Activated naive CD4-positive, alpha-beta T cell treated with anti-CD3 and anti-CD28 coated beads, Interleukin-2, amount 50 U/mL, for 16 hours (primary cell): ENCODE measurements at places on chromosomes 13 and 19.
A peak's percentile ranks its signal among the peaks of the same experiment; 100 is the strongest.

DNA sequence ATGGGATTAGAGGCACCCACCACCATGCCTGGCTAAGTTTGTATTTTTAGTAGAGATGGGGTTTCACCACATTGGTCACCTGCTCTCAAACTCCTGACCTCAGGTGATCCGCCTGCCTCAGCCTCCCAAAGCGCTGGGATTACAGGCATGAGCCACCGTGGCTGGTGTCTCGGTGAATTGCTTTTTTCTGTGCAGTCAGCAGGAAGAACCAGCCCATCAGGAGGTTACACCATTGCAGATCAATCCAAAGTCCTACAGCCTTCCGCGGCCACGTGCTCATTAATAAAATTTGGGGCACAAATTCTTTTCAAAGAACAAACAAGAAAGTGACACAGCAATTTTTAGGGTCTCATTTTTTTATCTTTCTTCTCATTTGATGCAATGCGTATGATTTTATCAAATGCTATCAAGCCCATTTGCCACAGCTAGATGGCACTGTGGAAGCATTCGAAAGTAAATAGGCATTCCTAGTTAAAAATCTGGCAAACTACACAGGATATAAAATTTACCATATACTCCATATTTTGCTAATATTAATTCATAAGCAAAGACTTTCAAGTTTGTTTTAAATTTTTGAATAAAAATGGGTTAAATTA lies 54.4 kb upstream of the ZNF835 start:
- no peak for DNase-seq

DNA sequence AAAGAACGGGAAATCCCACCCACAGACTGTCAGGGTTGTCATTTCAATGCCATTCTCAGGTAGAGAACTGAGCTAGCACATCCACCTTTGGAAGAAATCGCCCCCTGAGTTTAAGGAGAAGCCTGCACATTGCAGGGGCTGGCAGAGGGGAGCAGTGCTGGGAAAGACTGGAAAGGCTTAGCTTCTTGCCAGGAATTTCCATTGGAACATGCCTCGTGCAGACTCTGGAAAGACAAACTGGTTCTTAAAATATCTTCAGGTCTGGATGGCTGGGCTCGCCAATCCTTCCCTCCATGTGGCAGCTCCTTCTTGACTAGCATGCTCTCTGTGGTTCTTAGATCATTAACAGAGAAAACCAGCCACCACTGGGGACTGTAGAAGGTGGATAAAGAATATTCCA lies 414.1 kb downstream of the TSHZ3 start:
- DNase-seq: no peak

- DNase-seq: no peak
These were observed 232.4 kb downstream of the LHFPL6 start for GRCh38 chr13:39370554-39370953.

DNA sequence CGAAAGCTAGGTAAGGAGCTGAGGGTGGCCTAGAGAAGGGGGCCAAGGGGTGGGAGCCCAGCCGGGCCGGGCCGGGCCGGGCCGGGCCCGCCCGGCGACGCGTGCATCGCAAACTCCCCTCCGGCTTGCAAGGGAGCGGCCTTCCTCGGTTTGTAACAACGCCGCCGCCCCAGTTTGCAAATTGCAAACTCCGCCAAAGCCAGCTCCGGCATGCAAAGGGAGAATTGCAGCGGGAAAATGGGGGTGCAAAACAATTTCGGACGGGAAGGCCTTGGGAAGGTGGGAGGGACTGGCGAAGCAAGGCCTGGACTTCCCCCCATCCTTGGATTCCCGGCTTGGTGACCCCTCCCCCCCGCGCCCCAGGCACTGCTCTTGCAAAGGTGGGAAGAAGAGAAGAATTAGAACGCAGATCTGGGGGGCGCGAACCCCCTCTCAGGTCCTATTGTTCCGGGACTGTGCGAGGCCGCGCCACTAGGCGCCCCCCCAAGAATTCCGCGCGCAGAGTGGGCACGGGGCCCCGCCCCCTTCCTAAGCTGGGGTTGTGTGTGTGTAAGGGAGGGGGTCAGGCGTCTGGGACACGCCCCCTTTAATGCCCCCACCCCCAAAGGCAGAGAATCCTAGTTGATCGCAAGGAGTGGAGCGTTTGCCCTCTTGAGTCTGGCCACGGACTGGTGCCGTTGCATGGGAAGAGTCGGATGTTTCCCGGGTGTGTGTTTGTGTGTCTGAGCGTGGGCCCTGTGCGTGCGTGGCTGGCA lies 926 bp downstream of the PRR12 start:
- DNase-seq: peak; percentile 58

- no peak for DNase-seq
These were observed 20.2 kb downstream of the CACNG6 start for GRCh38 chr19:54011507-54012211.
